ENCODE measurements at places on chromosomes 3 and 15.

DNA sequence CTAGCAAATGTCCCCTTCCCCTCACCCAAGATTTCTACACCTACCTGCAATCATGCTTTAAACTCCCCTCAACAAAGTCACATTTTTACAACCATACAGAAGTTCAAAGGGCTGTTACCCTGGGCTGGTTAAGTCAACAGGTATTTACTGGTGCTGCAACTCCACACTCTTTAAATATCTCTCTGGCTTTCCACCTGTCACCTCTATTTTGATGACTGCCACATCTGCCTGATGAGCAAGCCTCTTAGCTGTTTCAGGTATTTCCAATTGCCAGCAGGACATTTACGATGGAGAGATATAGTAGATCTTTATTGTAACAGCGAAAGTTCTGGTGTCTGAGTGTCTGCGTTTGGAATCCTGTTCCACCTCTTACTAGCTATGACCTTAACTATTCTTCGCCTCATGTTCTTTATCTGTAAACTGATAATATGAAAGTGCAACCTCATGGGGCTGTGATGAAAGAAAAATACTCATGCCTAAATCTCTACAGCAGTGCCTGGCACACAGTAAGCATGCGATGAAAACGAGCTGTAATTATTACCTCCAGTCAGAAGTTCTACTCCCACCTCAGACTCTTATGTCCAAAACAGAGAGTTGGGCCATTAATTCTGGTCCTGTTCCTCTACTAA is 44.2 kb upstream of the TPM1 start:
- no peak for DNase-seq

DNA sequence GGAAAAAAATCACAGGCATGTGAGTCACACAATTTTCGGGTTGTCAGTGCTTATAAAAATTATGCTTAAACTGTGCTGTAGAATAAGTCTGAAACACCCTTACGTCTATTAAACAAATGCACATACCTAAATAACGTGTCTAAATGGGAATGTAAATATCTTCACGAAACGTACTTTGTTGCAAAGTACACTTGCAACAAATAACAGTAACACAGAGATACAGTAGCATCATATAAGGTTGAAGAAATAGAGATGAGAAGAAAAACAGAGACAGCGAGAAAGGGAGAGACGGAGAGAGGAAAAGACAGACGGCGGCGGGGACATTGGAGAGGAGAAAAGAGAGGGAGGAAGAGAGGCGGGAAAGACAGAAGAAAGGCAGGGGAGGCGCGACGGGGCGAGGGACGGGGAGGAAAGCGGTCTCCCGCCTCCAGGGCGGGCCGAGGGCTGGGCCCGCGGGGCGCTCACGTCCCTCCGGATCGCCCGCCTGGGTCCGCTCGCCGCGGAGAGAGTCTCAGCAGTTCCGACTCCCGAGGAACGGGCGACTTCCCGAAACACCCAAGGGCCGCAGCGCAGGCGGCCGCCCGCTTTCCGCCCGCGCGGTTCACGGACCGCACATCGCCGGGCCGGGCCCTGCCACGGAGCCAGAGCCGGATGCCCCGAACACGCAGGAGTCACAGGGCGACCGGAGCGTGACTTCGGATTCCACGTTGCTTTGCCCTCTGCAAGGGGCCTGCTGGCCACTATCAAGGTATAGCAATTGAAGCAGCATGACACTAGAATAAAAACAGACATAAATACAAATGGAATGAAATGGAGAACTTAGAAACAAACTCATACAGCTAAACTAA is 153.4 kb downstream of the LMLN start:
- DNase-seq, result peak; percentile 51

GRCh38 chr3:36893137-36893557 is 51.7 kb downstream of the TRANK1 start:
- peak; percentile 43 for DNase-seq

GRCh38 chr15:57015897-57016296 is 97.5 kb downstream of the TCF12 start:
- DNase-seq, result no peak

GRCh38 chr3:5787861-5788488 is 600.5 kb downstream of the EDEM1 start:
- DNase-seq, result peak; percentile 41

DNA sequence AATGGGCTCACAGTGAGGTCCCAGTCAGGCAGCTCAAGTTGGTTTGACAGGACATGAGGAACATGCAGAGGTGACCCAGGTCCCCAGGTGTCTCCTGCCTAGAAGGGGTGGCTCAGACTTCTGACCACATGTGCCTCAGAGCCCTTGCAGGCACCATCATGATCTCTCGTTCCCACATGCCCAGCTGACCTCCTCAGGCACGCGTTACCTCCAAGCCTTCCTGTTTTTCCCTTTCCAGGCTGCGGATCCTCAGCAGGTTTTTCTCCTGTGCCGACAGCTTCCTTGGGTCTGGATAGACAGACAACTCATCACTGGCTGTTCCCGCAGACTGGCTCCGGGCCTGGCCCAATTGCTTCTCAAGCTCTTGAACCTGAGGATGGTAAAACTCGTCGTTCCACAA is 30.4 kb downstream of the CCDC13 start:
- no peak for DNase-seq

- no peak for DNase-seq
Measured at GRCh38 chr3:30604558-30604957, 1.8 kb upstream of the TGFBR2 start.

DNA sequence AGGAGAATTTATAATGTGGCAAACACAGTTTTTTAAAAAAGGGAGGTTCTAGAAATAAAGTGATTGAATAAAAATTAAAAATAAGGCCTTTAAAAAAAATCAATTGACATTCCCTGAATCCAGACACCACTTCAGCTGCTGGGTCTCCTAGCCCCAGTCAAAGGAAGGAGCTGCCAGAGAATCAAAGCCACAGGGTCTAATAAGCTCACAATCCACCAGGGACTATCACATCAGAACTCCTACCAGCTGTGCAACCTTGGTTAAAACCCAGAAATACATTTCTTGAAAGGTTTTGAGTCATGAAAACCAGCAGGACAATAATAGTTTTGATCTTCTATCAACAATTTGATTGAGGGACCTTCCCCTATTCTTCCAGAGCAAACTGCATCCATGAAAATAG is 134.5 kb downstream of the MECOM start:
- DNase-seq, result no peak

DNA sequence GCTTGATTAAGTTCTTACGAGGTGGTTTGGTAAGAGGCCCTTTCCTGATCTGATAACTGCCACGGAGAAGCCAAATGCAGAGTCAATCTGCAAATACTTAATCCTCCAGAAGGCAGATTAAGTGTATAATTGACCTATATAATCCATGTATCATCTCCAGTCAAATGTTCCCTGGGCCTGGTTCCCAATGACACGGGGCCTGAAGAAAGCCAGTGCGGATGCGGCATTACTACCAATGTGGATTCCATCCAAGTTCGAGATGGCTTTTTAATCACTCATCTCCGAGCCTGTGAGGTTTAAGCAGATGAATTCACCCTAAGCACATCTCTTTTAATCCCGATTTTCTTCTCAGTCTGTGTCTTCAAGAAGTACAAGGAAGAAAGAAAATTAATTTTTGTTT is 60.0 kb upstream of the FEZF2 start:
- DNase-seq, result no peak

GRCh38 chr15:82986442-82986780 is 401 bp downstream of the RAMAC start:
- peak; percentile 43 for DNase-seq

DNA sequence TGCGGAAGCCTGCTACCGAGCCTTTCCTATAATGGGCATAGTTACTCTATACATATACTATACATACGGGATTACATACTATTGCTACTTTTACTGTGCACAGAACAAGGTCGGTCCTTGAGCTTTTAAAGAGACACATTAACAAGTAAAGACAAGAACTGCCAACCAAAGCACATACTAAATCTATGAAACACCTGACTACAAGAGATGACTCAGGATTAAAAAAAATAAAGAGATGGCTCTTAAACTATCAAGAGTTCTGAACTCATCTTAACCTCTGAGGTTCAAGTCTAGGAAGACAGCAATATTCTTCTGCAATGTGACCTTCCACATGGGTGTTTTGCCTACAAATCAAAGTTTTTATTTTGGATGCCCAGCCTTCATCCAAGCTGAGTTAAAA is 106.8 kb downstream of the TNIK start:
- no peak for DNase-seq

- DNase-seq, result peak; percentile 82
Measured at GRCh38 chr3:32460031-32460749, 42.5 kb downstream of the CMTM6 start.

GRCh38 chr3:141065841-141066805 is 15.0 kb downstream of the SPSB4 start:
- no peak for DNase-seq

GRCh38 chr3:64247991-64248646 is 22.9 kb upstream of the PRICKLE2 start:
- DNase-seq, result no peak

GRCh38 chr3:165195241-165195639 is 944 bp downstream of the SLITRK3 start:
- DNase-seq, result no peak
